ENCODE measurements at places on chromosomes 2 and 18.
A peak's percentile ranks its signal among the peaks of the same experiment; 100 is the strongest.

DNA sequence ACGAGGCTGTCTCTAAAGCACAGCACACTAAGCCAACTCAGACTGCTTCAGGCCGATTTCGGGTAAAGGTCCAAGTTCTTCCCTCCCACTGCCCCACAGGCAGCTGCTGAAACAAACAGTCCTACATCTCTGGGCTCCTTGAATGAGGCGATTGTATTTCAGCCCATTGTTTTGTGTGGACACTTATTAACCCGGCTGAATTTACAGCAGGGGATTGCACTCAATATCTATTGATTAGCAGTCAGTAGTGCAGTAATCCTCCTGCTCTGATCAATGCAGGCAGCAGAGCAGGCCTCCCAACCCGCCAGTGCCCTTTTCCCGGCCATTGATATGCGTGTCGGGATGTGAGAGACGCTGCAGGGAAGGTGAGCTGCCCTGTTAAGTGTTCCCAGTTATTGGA is 330.1 kb downstream of the CMPK2 start:
- DNase-seq, result no peak

- DNase-seq, result no peak
Measured at GRCh38 chr2:84033347-84033974, 425.6 kb downstream of the SUCLG1 start.

DNA sequence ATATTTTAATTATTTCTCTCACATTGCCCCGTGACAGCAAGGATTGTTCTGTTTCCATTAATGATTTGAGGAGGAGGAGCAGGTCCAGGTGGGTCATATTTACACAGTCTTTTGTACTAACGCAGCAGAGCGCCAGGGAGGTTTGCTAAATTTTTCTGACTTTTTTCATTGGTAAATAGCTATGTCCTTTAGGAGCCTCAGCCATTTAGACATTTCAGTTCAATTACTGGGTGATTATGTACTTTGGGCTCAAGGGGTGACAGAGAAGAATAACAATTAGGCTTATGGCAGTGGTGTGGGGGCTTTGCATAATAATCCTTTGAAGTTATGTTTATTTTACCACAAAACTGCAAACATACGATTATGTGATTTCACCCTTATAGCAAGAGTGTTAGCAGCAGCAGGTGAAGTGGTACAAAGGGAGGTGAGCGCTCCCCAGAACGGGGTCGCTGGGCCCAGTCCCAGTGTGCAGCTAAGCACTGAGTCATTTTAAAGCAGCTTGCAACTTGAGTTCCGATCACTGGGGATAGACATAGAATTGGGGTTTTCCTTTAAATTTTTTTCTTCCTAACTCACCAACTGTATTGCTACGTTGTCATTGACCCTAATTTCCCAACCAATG is 80.3 kb downstream of the TSHZ1 start:
- no peak for DNase-seq

GRCh38 chr2:166485558-166486178 is 8.4 kb downstream of the SCN7A start:
- no peak for DNase-seq

GRCh38 chr2:163319006-163319405 is 416.8 kb downstream of the FIGN start:
- peak; percentile 6 for DNase-seq

DNA sequence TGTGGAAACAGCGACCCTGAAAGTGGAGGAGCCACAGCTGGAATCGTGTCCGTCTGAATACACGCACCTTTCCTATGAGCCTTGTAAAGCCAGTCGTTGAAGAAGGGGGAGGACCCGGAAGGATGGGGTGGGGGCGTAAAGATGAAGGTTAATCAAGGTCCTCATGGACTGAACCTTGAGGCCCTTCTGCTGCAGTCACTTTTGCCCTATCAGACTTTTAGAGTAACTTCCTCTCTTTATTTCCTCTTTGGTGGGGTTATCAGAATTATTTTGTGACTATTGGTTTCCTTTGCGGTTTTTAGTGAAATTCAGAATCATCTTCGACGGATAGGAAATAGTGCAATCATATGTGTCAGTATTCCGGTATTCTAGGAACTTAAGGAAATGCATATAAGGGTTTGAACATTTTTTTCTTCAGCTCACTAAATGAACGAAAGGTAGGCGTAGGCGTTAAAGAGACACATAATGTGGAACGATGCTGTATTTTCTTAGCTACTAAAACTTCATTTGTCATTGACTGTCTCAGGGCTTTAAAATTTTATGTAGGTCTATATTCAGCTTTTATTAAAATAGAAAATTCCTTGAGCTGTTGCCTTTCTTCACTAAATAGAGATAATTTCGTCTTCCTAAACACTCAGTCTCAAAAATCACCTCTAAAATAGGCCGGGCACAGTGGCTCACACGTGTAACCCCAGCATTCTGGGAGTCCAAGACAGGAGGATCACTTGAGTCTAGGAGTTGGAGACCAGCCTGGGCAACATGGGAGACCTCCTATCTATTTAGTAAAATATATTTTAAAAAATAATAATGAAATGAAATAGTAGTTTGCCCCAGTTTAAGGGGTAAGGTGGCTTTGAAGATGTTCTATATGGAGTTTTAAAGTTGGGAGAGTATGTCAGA is 1.4 kb upstream of the YES1 start:
- DNase-seq, result peak; percentile 78

DNA sequence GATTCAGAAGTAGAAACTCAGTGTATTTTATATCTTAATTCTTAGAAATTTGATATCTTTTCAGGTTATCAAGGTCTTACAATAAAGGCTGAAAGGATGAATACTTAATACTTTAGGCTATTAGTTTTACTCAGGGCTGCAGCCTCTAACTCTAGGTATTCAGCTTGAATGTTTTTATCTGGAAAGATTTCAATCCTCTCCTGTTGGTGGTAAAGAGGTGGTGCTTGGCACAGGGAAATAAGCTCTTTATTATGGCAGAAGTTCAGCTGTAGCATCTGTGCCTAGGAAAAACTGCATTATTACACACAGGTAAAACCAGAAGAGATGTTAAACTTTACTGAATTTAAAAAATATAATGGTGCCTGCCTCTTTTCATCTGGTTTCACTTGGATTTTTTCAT is 11.1 kb downstream of the ACVR2A start:
- DNase-seq, result no peak

GRCh38 chr18:6482198-6482977 is 67.7 kb upstream of the L3MBTL4 start:
- DNase-seq, result peak; percentile 33

GRCh38 chr2:112904883-112905282 is 6.1 kb upstream of the IL37 start:
- no peak for DNase-seq

GRCh38 chr18:45046228-45046627 is 365.5 kb downstream of the SETBP1 start:
- no peak for DNase-seq

DNA sequence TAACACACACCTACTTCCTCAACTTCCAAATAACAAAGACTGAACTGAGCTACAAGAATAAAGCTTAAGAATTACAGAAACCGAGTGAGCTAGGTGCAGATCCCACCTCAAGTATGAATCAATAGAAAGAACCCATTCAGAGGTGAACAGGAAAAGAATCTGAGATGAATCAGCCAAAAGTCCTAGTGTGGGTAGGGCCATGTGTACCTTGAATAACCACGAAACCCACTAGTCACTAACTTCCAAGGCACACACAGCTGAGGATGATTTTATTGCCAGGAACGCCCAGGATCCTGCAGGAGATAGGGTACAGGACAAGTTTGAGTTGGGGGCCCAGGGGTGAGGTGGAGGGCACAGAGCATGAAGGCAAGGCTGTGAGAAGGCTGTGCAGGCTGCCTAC is 99.7 kb upstream of the REG3A start:
- DNase-seq, result no peak
